ENCODE measurements at places on chromosomes 6 and 20.

- DNase-seq: no peak
Observed at GRCh38 chr6:29035951-29036350, 9.0 kb downstream of the OR2W1 start.

DNA sequence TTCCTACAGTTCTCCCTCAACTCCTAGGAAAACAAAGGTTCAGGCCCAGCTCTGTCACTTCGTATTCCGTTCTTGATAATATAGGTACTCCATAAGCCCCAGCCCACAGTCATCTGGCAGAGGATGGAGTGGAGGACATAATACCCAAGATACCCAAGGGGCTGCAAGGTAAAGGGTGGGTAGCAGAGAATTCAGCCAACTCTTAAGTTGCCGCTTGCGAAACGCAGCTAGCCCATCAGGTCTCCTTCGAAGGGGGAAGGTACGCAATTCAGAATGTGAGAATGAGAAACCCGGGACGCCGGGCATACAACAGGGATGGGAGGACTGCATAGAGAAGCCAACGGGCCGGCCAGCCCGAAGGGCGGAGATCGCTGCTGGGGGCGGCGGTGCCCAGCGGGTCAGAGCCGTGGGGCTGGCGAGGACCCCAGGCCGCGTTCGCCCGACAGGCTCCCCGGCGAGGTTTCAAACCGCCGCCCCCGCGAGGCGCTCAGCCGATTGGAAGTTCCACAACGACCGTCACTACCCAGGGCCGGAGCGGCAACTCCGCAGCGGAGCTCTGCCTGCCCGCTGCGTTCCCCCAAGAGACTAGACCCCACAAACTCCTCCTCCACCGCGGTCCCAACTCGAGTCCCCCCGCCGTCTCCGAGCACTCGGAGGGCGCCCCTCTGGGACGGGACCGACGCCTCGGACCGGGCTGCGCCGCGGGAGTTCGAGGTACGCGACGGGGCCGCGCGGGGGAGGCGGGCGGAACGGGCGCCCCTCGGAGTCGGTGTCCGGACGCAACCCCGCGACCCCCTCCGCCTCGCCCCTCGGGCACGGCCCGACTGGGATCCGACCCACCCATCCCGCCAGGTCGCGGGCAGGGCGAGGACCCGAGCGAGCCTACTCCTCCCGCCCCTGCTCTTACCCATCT, 911 bp downstream of the CDK19 start:
- DNase-seq: peak; percentile 58

- no peak for DNase-seq
Observed at GRCh38 chr6:6756526-6756925, 168.0 kb downstream of the LY86 start.

DNA sequence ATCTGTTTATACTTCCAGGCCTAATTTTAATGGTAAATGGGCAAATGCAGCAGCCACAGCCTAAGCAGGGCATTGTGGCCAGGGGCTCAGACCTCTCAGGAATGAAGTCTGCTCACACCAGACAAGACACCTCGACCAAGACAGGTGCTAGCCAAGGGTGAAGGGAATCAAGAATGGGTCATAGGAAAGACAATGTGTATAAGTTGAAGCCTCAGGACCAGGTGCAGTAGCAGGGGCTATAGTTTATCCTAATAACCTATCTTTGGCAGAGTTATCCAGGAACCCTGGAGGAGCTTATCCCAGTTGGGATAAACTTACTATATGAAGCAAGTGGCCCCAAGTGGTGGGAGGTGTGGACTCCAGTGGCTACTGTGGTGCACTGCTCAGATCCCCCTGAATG, 165.0 kb upstream of the TAB2 start:
- no peak for DNase-seq

DNA sequence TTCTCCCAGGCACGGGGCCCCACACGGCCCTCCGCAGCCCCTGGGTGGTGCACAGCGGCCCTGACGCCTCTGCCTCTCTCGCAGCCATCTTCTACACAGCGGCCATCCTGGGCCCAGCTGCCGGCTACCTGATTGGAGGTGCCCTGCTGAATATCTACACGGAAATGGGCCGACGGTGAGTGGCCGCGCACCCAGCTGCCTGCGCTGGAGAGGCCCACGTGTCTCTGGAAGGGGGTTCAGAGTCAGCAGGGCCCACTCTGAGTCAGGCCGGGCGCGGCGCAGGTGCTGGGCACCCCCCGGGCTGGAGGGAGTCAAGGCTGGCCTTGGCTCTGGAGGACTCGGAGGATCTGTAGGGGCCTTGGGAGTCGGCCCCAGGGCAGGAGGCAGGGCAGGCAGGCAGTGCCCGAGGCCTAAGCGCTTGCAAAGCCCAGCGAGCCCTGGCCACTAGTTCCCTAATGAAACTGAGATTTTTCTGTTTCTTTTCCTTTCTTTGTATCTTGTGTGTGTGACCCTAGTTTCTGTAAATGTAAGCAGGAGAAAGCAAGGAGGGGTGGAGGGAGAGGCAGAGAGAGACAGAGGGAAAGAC, 16.4 kb downstream of the SLCO4A1 start:
- no peak for DNase-seq

- peak; percentile 30 for DNase-seq
Observed at GRCh38 chr6:129709196-129709768, 695 bp downstream of the ARHGAP18 start.

GRCh38 chr6:167699141-167699931, 127.4 kb upstream of the AFDN start:
- DNase-seq: no peak

DNA sequence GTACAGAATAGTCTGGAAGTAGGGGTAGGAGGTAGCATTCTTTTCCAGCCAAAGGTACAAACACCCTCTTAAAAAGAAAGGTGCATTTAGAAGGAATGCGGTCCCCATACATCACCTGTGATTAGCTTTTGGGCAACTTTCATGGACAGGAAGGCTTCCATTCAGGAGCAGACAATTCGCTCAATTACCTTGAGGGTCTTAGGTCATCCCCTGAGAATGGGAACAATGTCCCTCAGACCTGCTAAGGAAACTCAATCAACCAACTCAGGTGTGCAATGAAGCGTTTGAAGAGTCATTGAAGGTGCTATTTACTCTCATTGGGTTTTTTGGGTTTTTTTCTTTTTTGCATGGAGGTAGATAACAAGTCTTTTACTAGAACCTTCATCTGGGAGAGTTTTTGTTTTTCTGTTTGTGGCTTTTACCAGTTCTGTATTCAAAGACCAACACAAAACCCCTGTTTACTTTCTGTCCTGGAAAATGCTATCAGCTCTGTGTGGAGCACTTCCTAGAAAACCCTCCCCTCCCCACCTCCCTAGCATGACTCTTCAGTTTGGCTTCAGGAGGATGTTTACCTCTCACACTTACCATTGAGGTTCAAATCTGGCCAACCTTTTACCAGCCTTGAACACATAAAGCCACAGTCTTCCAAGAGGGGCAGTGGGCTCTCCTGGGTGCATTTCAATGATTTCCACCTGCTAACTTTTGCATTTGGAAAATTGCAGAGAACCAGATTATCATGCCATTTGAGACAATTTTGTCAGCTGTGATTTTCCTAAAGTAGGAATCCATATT, 271.2 kb upstream of the PRDM1 start:
- DNase-seq: no peak

DNA sequence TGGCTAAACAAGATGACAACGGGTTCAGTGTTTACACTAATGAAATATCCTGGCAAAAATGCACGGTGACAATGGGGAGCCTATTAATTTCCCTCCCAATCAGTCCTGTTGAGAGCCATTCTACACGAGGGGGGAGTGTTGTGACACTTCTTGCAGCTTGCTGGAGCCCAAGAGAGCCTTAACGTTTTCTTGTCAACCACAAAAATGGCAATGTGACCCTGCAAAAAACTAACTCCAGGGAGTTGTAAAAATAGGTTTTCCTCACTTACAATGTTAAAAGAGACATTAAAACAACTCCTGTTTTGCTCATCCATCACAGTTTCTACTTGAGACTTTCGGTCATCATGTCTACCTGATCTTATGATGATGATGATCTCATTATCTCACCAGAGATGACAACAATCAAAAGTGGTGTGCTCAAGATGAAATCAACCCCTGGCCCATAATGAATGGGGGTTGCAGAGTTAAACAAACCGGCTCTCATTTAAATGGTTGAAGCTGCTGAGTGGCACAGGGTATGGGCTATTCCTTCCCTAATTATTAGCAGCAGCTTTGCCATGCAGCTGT, 57.9 kb downstream of the GJA10 start:
- DNase-seq: peak; percentile 27

GRCh38 chr6:119717942-119718341, 368.4 kb upstream of the MAN1A1 start:
- no peak for DNase-seq

- no peak for DNase-seq
Observed at GRCh38 chr6:56381801-56382251, 134.4 kb upstream of the COL21A1 start.

DNA sequence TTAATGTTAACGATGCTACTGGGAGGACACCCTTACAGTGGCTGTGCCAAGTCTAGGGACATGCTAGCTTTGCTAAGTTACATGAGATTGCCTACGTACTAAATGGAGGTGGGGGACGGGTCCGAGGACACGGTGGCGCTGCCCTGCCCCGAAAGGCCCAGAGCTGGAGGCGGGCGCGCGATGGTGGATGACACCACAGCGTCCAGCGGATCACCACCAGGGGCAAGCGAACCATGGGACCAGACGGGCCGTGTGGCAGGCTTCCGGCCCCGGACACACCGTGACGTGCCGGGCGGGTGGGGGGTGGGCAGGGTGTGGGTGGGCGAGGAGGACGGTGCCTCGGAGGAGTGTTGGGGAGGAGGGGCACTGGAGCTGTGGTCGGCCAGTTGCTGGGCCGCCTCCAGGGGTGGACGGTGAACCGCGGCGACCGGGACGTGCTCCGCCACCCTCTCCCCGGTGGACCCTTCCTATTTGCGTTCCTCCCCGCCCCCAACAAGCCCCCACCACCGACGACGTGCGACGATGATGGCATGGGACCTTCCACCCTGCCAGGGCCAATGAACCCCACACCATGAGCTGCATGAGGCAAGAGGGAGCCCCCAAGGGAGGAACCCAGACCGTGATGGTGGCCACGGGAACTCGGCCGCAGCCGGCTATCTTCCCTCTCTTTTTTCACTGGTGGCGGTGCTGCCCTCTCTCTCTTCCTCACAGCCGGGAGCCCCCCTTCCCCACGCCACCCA, 773.3 kb upstream of the DEFB115 start:
- DNase-seq: no peak

DNA sequence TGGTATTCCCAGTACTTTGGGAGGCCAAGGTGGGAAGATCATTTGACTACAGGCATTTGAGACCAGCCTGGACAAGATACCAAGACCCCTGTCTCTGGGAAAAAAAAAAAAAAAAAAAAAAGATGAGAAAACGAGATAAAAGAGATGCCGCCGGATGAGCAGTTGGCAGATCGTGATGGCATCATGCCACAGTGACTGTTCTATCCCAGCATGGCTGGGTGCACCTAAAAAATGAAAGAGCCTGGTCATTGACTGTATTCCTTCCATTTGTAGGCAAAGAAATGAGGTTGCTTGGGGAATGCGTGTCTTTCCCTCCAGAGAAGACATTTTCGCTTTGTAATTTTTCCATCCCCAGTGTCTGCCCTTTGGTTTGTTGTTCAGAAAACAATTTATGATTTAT, 12.9 kb downstream of the AKAP12 start:
- DNase-seq: no peak

DNA sequence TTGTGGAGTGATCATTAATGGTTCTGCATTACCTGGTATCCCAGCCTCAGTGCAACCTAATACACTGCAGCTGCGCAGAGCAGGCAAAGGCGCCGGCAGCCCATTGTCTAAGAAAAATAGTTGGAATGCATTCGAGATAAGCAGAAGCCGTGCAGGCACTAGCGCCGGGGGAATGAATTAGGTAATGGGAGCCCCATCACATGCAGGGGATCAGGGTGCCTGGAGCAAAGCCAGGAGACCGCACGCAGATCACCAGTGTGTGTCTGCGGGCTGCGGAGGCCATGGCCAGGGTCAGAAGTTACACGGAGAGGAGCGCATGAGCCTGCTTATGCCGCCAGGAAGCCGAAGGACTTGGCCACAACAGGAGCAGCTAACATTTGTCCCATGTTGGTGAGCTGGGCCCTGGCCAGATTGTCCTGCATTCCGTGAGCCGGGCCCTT, 156.8 kb downstream of the DLL1 start:
- peak; percentile 56 for DNase-seq

GRCh38 chr6:68958327-68958726, 323.2 kb downstream of the ADGRB3 start:
- peak; percentile 26 for DNase-seq

- no peak for DNase-seq
Observed at GRCh38 chr20:63733117-63733516, 3.3 kb upstream of the LIME1 start.

GRCh38 chr6:167647306-167647705, 179.4 kb upstream of the AFDN start:
- no peak for DNase-seq

- DNase-seq: no peak
Observed at GRCh38 chr6:14664112-14664601, 546.6 kb downstream of the CD83 start.

DNA sequence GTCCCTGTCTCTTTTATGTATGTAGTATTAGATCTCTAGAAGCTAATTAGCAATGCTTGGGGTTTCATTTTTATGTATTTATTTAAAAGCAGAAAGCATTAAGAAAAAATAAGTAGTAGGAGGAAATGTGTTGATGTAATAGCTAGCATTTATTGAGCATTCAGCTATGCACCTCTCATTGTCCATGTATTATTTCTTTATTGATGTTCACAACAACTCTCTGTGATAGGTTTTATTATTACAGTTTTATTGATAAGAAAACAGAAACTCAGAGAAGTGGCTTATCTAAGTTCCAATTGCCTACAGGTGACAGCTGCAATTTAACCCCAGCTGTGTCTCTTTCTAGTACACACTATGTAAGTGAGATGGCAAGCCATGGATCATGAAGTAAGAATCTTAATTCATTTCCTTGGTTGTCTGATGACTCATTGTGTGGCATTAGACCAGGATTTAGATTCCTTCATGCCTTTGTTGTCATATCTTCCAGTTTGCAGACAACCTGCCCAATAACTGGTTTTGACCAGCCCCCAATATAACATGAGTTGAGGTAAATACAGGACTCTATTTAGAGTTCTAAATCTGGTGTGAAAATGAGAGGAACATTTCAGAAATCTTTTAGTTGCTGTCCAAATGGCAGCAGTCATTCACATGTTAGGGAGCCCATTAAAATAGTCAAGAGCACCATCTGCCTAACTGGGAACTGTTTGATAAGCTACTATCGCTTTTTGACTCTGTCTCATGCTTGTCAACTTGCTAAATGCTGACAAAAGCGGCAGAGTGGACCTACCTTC, 170.8 kb upstream of the PHACTR1 start:
- DNase-seq: peak; percentile 33

GRCh38 chr6:93139408-93140081, 279.8 kb downstream of the EPHA7 start:
- DNase-seq: no peak

DNA sequence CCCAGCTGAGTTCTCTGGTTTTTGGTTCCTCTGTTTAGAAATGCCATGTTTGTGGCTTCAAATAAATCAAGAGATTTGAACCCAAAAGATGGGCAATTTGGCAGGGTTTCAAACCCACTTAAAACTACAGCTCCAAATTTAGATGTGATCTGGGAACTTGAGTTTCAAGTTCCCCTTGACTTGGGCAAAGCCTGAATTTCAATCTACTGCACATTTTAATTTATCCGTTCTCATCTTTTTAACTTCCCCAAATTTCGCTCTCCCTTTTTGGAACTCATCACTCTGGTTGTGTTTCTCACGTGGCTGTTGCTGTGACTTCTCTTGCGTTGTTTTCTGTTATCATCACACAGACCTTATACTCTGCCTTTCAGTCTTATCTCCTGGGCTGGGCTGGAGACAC, 230.9 kb downstream of the CDC5L start:
- no peak for DNase-seq

GRCh38 chr6:155228546-155229166, 35.2 kb upstream of the CLDN20 start:
- no peak for DNase-seq
